ENCODE measurements at places on chromosomes 7 and 10.

DNA sequence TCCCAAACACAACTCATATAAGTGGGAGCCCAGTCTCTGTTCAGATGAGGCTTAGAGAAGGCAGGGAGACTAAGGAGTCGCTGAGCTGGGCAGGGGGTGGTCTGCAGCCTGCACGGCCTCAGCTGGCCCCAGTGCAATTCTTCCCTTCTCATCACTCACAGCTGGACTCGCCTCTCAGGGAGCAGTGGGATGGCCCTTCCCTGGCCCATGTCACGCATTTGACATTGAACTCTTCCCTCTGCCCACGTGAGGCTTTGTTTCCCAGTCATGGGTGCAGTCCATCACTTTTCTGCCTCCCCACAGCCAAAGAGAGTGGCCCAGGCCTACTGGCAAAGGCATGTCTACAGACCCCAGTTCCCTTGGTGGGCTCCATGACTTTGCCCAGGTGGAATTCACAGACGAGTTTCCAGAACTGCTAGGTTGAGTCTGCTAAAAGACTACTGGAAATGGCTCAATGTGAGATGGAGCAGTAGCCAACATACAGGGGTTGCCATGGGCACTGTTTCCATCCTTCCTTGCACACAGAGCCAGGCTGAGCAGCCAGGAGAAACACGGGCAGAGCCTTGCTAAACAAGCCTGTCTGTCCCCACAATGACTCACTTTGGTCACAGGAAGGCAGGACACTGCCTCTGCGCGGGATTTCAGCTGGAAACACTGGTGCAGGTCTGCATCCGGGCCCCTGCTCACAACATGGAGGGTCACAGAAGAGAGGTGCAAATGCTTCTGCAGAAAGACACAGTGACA lies 90.1 kb downstream of the OAT start:
- no peak for DNase-seq

- no peak for DNase-seq
Measured at GRCh38 chr10:79082631-79083596, 14.1 kb downstream of the ZMIZ1 start.

DNA sequence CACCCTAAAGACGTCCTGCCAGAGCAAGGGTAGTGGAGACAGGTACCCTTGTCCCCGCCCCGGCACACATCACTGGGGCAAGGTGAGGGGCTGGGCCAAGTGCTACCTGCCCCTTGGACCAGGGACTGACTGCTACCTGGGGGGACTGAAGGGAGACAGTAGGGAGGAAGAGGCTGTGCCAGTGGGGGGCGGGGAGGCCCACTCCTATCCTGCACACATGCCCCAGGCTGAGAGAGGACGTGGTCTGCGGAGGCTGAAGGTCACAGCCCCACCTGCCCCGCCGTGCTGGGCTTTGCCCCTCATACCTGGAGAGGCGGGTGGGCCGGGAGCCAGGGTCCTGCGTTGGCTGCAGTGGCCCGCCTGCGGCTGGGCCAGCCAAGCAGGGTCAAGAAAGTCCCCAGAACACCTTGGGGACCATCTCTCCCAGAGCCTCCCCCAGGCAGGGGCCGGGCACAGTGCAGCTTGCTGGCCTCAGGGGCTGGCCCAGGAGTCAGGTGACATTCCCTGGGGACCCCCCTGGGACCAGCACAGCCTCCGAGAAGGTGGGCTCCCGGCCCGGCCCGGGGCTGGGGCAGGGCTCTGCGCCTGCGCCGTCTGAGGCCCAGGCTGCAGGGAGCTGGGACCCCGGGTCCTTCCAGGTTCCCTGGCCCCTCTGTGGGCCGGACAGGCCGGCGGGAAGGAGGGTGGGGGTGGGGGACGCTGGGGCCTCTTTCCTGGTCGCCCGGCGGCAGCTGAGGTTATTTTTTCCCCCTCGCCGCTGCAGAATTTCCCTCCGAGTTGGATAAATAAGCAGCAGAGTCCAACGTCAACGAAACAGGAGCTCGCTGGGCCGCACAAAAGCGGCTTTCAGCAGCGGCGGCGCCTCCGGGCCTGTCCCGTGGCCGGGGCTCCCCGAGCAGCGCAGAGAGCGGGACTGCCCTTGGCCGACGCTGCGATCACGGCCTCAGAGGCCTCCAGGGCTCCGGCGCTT lies 9.8 kb upstream of the FZD9 start:
- peak; percentile 66 for DNase-seq

GRCh38 chr10:132564690-132565089 lies 27.1 kb downstream of the INPP5A start:
- no peak for DNase-seq

DNA sequence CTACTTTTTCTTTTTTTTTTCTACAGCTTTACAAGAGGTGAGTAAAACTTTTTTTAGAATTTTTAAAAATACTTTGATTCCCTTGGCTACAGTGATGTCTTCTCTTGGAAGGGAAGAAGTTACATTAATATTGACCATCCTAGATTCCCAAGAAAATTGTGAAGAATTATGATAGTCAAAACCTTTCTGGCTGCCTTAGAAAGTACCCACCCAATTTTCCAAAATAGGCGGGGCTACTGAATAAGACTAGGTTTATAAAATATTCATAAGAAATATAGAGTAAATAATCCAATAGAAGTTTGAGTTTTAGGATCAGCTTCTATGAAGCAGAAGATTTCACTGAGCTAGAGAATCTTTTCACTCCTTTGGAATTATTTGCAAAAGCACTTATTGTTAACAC lies 3.0 kb downstream of the COL1A2 start:
- no peak for DNase-seq

DNA sequence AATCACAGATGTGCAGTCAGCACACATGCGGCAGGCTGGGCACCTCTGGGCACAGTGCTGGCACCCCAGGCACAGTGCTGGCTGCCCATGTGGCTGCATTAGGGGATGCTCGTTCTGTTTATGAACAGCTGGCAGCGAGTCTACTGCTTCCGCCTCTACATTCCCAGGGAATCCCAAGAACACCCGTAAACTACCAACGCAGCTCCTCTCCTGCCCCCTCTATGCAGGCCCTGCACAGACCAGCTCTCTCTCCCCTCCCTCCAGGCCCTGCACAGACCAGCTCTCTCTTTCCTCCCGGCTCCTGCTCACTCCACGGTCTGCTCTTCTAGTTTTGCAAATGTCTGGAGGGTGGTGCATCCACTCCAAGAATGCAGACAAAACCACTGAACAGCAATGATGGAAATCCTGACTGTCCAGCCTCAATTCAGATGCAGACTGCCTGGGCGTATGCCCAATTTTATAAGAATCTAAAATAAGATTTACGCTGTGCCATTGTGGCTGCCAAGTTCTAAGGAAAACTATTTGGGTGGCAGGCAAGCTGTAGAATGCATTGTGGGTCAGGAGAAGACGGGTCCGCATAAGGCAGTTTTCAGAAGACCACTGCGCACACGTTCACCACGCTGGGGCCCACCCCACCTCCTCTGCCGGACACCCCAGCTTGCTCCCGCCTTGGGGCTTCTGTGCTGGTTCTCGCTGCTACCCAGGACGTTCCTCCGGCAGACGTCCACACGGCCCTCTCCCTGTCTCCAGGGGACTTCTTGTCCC lies 234.6 kb downstream of the ZMYND11 start:
- no peak for DNase-seq

- peak; percentile 78 for DNase-seq
Measured at GRCh38 chr10:29555746-29556481, 78.9 kb downstream of the SVIL start.

GRCh38 chr10:100014071-100014762 lies 4.5 kb upstream of the DNMBP start:
- DNase-seq = no peak

GRCh38 chr7:117231047-117231359 lies 91.9 kb downstream of the WNT2 start:
- no peak for DNase-seq

DNA sequence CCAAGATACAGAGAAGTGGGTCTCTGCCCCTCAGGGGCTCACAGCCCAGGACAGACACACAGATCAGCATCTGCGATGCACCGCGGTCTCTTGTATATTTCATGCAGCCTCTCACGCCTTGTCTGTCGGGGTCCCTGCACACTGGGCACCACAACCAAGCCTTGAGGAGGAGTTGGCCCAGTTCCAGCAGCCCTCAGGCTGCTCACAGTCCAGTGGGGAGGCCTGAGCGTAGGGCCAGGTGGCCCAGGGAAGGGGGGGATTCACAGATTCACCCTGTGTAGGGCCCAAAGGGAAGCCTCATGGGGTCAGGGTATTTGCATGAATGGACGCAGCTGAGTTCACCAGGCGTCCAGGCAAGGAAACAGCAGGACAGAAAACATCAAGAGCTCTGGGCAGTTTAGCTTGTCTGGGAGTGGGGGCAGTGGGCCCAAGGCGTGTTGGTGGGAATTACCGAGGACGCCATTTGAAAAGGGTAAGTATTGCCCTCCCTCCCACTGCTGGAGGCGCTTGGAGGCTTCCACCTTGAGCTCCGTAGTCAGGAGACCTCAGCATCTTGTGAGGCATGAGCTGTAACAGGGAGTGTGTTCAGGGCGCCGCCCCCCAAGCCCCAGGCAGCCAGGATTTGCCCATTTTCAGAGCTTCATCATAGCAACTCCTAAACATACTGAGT lies 129.1 kb upstream of the CHST15 start:
- DNase-seq = no peak

DNA sequence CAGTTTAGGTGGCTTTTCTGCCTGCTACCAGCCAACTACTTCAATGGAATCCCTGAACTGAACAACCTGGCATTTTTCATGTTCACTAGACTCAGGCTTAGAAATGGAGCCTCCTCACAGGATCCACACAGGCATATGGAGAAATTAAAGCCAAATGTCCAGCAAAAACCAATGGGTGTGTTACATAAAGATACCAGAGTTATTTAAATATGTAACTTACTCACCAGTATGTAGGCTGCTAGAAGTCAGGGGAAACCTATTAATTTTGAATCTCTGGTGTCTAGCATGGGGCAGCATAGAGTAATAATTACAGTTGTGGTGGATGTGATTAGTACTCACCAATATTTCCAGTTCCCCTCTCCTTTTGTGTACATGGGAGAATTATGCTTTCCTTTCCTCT lies 383.6 kb downstream of the LRMDA start:
- DNase-seq = no peak

DNA sequence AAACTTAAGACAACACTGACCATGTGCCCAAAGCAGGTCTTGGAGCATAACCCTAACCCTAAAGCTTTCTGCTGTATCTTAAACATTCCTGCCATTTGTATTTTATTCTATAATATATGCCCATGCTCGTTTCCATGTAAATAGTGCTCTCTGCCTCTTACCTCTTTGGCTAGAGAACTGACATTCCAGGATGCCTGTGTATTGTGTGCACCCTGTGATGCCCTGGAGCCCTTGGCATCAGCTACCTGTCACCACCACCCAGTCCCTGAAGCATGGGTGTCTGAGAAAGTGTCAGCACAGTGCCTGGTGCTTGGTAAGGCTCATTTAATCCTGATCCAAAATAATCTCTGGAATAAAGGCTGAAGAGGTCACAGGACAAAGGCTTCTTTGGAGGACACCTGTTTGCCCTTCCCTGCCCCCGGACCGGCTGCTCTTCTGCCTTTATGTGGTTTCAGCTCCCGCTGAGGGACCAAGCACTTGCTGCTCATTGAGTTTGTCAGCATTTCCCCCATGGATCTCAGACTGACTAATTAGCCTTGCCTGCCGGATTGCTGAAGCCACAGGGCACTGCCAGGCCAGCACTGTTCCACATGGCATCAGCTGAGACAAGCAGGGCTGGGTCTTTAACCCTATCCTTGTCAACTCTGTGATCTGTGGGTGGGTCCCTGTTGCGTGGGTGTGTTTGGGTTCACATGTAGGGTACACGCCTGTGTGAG lies 139.1 kb upstream of the SORCS3 start:
- no peak for DNase-seq

- peak; percentile 53 for DNase-seq
Measured at GRCh38 chr10:123974406-123974805, 82.8 kb upstream of the CPXM2 start.

- no peak for DNase-seq
Measured at GRCh38 chr7:50644114-50644513, 78.9 kb upstream of the DDC start.

- DNase-seq = peak; percentile 68
Measured at GRCh38 chr10:119090968-119091367, 10.4 kb upstream of the EIF3A start.

DNA sequence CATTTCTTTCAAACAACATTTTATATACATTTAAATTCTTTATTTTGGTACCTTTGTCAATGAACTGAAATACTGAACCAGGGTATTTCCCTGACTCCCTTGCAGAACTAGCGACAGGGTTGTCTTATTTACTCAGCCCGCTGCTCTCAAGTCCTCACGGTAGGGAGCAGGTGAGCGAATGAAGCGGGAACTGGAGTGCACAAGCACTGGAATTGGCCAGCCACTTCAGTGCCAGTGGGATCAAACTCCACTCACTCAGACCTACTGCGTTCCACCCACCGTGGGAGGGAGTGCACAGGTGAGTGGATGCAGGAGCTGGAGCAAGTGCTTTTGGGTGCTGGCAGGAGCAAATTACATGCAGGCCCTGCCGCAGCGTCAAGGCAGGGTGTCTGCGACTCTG lies 28.1 kb upstream of the NEUROD6 start:
- no peak for DNase-seq

DNA sequence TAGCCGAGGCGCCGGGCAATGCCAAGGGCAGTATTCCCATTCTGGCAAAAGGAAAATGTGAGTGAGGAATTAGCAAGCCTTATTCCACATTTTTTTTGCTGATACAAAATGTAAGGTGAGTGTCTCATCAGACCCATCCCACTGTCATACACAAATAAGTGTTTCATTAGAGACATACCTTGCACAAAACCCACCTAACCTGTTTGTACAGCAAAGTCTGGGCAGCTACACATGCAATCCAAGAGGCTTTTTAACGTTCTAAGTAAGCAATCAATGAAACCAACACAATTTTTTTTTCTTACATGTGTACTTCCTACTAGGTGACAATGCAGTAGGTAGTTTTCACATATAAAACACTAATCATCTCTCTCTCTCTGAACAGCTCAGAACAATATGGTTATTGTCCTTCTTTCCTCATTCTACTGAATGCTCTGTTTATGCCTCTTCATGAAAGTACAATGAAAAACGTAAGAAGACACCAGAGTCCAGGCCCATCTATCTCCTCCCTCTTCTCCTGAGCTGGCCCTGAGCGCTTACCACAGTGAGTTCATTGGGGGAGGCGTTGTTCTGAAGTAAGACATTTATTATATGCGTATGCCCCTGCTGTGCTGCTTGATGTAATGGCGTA lies 217.2 kb downstream of the ANK3 start:
- no peak for DNase-seq

- peak; percentile 35 for DNase-seq
Measured at GRCh38 chr7:111756687-111757178, 194.4 kb upstream of the IMMP2L start.

DNA sequence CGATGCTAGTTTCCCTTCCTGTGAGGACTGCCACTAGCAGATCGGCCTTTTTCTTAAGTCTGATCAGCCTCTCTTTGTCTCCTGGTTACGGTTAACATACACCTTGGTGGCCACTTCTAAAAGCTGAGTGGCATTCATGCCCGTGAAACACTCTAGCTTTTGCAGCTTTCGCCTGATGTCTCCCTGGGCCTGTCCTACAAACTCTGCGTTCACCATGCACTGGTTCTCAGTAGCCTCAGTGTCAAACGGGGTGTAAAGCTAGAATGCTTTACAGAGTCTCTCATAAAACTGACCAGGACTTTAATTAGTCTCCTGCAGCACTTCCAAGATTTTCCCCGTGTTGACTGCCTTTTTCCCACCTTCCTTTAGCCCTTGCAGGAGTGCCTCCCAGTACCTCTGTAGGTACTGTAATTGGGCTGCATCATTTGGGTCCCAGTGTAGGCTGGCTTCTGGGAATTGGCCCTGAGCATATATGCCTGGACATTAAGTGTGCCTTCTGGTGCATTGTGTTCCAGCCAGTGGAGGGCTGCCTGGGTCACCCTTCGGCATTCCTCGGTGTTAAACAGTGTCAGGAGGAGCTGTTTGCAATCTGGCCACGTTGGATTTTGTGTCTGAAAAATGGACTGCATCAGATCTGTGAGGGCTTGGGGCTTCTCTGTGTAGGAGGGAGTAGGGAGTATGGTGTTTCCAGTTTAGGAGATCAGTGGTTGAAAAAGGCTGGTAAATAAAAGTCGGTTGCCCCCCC lies 6.5 kb upstream of the ZNF117 start:
- no peak for DNase-seq
